Dermis microvascular lymphatic vessel endothelial cell (primary cell): ENCODE measurements at places on chromosomes 4 and X. TPM values are rescaled to one million over a fixed set of nuclear protein-coding genes. Genes with fewer than 3 reads are reported as not detected.

The CT47B1 gene
- total RNA-seq = not detected in 2 replicates

- DNase-seq = no peak
These were observed 129.8 kb downstream of the TBC1D19 start for GRCh38 chr4:26713563-26714151.

- no peak for DNase-seq
These were observed 967.2 kb downstream of the TRAM1L1 start for GRCh38 chr4:116118221-116118620.

- no peak for DNase-seq
These were observed 389.2 kb upstream of the TENM3 start for GRCh38 chr4:181853881-181854511.

The MAP7D2 gene
- 0.13 and 0.26 TPM in 2 replicates for total RNA-seq

DNA sequence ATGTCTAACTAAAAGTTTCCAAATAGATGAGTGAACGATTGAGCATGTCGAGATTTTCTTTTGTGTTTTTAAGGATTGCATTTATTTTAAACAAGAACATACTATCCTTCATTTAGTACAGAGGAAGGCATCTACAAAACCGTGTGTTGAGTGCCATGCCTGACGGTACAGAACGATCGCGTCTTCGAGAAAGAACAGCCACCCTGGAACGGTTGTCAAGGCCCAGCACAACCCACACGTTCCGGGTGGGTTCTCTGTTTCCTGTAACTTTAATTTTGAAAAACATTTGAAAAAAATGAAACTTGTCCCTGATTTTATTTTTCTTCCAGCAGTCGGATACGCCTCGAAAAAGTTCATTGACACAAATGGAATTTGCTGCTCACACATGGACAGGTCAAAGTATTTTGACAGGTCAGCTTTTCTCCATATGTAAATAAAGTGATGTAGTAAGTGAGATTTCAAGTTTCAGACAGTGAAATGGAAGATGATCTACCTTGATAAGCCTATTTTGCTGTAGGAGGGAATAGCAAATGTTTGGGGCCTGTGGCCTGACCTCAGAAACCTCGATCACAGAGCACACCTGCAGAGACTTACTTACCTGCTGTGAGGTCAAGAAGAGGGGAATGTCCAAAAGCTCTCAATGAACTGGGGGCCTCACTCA, 24.4 kb upstream of the CYP4V2 start:
- DNase-seq = no peak

The XAGE2 gene
- total RNA-seq = not detected in 2 replicates

DNA sequence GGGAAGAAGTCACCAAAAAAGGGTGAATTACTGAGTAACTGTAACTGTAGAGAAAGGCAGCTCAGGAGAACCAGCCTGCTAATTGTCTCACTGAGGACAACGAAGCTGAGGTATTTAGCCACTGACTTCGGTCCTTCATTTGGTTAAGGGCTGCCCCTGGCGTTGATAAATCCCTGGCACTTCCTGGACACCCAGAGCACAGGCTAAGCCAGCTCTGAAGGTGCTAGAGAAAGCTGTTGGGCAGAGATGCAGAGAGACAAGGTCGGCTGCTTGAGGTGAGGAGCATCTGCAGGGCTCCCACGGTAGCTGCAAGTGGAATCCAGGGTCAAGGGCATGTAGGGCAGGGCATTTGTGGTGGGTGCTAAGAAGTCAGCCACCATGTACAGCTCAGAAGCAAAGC, 33.4 kb upstream of the AP1S2 start:
- no peak for DNase-seq

GRCh38 chr4:161714931-161715330, 448.9 kb downstream of the FSTL5 start:
- DNase-seq = no peak
